Spleen (tissue), 13 donors: ENCODE measurements at places on chromosomes 12 and 14.

DNA sequence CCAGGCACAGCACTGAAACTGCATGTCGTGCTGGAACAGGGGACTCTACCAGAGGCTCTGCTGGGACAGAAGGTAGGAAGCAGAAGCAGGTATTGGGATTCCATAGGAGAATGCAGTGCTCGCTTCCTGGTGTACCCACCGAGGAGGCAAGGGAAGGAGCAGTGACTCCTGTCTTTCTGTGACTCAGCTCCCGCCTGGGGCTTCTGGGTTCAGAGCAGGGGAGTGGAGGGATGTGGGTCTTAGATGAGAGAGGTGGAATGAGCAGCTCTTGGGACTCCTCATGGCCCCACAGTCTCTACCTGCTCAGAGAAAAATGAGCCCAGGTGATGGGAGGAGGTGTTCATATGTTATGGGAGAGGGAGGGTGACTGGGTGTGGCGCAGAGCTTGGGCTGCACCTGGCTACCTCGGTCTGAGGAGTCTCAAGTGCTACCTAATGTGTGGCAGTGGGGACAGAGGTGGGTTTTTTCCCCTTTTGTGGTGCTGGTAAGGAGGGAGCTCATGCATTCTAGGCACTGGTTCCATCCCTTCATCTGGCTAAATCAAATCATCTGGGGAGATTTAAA lies 26.3 kb downstream of the WNT5B start:
- DNase-seq = no peak

DNA sequence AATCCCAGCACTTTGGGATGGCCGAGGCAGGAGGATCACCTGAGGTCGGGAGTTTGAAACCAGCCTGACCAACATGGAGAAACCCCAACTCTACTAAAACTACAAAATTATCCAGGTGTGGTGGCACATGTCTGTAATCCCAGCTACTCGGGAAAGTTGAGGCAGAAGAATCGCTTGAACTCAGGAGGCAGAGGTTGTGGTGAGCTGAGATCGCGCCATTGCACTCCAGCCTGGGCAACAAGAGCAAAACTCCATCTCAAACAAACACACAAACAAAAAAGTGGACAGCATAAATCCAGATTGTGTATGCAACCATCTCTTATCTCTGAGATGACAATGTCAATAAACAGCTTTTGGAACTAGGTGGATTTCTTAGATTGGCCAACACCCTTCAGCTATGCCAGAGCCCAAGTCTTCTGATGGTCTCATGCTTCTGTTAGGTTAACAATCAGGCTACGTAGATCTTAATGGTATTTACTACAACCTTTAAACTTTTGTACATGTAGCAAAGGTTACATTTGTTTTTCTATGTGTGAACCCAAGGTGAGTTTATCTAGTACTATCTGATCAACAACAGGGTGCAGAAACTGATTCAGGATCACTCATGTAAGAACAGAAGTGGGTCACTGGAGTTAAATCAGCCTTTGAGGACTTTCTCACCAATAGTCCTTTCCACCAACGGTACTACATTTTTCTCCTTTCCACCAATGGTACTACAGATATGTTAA lies 73.7 kb downstream of the DUSP16 start:
- no peak for DNase-seq

DNA sequence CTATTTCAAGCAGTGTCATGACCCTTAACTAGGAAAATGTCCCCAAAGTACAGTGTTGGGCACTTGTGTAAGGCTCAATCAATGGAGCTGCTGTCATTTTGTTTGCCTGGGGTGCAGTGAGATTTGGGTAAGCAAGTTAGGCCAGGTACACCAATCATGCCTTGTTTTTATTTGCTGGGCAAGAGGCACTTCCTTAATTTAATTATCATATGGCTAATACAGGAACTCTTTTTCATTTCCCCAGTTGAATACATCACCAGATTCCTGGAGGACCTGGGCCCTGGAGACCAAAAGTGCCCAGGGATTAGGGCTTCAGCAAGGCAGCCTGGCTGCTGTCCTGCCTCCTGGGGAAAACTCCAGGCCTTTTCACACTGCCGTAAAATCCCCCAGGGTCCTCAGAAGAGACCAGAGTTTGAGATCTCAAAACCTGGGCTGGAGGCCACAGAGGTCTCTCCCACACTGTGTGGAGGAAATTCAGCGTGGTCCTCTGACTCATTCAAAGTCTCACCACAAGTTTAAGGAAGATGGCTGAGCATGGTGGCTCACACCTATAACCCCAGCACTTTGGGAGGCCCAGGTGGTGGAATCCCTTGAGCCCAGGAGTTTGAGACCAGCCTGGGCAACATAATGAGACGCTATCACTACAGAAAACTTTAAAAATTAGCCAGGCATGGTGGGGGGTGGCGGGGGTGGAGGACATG lies 28.4 kb upstream of the FOXN3 start:
- no peak for DNase-seq

- DNase-seq = no peak
Measured at GRCh38 chr14:34732802-34733201, 18.4 kb upstream of the CFL2 start.
